IPS DF 6.9 (cell line): ENCODE measurements at places on chromosomes 1 and 21.

GRCh38 chr1:244712669-244713068 lies 59.7 kb downstream of the DESI2 start:
- no peak for DNase-seq

DNA sequence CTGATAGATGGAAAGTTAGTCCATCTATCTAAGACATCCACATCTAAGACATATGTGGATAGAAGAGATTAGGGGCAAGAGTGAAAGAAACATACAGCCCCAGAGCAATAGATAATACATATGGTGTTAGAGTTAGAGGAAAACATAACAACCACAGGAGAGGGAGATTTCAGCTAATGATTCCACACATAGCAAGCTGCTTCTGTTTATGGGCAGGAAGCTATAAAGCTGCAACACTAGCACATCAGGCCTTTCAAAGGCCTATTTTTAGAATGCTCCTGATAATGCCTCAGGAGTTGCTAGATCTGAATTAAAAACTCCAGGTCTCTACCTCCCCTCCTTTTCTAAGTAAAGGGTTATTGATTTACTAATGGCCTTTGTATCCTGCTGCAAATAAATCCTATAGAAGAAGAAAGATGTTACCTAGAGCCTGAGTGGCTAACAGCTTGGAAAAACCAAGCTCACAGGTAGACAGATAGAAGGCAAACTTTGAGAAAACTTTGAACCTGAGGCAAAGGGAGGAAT lies 36.1 kb downstream of the BRINP2 start:
- DNase-seq = no peak

DNA sequence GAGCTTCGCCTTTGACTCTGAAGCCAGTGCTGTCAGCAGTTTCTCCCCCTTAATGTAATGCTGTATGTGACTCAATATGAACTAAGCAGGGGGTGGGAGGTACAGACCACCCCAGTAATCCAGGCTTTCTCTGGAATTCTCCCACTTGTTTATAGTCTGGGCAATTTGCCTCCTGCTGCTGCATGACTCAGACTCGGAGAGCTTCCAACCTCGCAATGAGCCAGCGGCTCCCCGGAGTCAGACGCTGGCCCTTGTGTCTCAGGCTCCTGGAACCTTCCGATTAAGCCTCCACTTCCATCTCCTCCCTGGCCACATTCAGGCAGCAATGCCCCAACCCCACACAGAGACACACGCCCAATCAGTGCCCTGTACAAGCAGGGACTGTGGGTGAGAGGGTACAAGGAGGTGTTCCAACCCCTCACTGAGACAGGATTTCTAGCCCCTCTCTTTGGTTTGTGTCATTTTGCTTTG lies 471.7 kb upstream of the VAMP3 start:
- no peak for DNase-seq

DNA sequence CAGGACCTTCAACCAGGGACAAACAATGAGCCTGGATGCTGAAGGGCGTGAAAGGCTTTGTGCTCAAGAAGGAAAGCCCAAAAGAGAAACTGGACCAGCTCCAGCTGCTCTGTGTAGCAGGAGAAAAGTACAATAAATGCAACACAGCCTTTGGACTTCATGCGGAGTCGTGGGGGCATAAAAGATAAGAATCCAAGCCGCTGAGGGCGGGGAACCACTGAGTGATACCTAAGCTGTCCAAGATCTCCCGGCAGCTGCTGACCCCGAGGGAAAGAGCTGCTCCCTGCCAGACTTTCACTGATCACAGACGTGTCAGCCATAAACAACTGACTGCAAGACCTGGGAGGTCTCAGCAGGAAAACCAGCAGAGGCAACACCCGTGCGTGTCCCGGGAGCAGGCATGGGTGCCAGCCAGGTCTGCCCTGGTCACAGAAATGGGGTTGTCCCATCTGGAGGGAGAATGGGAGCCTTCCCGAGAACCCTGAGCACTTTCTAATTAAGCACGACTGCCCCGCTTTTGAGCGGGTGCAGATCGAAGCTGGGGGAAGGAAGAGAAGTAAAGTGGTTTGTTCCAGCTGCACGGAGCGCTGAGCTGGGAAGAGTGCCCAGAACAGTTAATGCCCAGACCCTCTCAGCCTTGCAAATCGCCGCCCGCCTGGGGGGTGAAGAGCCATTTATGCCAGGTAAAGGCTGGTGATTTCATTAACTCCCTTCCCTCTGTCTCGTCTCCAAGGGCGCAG lies 68.3 kb upstream of the TARDBP start:
- no peak for DNase-seq

- no peak for DNase-seq
Measured at GRCh38 chr1:152880907-152881306, 2.8 kb downstream of the SMCP start.

DNA sequence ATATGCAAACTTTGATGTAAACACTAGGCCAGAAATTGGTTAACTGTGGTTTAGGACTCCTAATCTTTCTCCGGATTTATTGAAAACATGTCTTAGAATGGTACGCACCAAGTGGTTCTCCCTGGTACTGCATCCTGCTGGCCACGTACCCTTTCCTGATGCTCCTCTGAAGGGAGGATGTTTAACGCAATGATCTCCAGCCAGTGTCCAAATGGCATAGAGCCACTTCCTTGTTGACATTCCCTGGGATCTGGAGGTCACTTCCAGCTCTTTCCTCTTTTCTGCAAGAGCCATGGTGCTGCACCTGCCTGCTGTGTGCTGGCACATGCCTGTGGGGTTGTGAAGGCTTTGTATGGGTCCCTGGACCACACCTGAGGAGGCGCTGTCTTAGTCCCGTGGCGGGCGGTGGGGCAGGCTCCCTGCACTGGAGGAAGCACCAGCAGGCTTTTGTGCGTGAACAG lies 53.9 kb downstream of the GALNT2 start:
- no peak for DNase-seq

- DNase-seq = no peak
Measured at GRCh38 chr1:11918799-11919519, 7.3 kb downstream of the KIAA2013 start.

- no peak for DNase-seq
Measured at GRCh38 chr21:39385299-39386145, 36.6 kb upstream of the HMGN1 start.

GRCh38 chr21:41827951-41828883 lies 50.9 kb downstream of the PRDM15 start:
- DNase-seq = no peak

GRCh38 chr1:172286629-172287076 lies 133.8 kb upstream of the C1orf105 start:
- no peak for DNase-seq

GRCh38 chr1:52057255-52057654 lies 1.2 kb downstream of the BTF3L4 start:
- no peak for DNase-seq

DNA sequence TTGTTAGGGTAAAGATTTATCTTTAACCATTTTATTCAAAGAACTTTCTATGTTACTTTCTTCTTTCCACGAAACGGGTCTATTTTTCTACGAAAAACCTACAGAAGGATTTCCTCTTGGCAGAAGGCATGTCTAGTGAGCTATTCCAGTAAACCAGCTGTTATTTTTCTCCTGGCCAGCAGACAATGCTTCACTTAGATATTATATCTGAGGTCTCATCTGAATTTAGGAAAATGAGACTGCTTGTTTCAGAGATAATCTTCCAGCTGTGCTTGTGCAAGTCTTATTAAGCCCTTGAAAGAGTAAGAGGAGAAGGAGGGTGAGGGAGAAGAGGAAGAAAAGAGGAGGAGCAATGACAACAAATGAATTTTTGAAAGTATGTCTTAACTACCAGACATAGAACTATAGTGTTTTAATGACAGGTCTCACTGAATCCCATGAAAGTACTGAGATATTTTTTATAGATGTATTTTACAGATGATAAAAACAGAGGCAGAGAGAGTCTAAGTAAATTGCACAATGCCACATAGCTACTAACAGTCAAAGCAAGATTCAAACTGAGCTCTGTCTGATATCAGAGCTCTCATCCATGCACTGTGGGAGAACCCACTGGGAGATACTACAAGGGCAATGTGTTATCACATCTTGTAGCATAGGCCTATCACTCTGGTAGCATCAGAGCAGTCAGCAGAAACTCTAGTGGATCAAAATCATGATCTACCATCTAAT lies 54.6 kb upstream of the SAMSN1 start:
- no peak for DNase-seq

DNA sequence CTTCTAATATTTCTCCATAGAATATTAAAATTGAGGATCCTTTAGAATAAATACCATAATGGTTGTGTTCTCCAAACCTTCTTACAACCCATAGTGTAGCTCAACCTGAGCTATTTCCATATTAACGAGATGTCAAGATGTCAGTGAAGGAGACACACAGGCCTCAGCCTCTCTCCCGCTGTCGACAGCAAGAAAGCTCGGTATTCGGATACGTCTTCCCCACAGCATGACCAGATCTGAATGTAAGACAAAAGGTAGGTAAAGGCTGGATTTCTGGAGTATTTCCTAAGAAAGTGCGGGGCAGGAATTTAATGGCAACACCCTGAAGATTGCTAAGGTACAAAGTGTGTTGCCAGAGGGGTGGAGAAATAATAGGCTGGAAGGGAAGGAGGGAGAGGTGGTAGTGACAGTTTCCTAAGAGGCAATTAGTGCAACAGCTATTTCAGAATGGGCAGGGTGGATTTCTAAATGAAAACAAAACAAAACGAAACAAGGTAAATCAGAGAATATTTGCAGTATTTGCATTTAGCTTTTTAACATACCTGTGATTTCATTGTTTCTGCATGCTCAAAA lies 1.7 kb downstream of the ADSS2 start:
- no peak for DNase-seq

DNA sequence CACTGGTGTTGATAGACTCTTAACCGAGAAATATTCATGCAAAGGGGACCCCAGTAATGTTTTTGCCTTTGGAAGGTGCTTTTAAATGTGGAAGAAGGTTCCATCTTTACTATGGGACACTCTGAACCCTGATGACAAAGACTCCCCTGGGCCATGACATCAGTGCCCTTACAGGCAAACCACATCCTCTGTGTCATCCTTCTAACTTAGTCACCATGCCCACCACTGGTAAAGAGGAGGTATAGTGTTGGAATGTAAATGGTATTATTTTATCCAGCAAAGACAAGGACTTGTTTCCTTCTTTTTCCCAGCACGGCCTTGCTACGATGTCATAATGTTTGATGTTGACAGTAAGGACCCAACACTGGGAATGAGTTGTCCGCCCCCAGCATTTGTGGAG lies 12.6 kb downstream of the METTL13 start:
- no peak for DNase-seq

GRCh38 chr1:82689217-82689616 lies 888.5 kb downstream of the ADGRL2 start:
- DNase-seq = no peak

DNA sequence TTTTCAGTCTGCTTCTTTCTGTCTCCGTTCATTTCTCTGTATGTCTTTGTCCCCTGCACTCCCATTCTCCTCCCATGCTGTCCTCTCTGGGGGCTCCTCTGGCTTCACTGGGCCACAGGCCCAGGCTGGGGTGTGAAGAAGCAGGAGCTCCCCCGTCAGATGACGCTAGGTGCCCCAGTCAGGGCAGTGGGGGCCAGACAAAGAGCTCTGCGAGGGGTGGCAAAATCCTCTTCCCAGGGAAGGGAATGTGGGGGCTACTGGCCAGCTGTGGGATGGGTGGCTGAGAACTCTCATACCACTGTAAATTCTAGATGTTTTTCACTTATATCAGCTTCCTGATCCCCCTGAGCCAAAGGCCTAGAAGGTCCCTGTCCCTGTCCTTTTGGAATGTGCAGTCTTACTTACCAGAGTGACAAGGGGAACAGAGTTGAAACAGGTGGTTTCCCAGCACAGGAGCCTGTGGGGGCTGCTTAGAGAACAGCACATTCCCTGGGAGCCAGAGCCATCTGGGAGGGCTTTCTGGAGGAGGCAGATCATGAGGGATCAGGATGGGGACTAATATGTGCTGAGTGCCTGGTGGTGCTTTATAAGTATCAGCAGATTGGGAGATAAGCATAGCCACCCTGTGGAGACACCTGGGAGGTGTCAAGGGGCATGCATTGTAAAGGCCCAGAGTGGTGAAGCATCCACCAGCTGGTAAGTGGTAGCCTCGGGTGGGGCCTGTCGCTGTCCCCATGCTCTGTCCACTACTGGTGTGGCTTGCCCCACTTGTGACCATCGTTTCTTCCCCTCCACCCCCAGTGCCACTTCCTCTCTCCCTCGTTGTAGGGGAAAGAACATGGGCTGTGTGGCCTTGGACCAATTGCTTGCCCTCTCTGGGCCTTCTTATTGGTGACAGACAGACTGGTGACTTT lies 10.1 kb upstream of the PADI1 start:
- DNase-seq = no peak

DNA sequence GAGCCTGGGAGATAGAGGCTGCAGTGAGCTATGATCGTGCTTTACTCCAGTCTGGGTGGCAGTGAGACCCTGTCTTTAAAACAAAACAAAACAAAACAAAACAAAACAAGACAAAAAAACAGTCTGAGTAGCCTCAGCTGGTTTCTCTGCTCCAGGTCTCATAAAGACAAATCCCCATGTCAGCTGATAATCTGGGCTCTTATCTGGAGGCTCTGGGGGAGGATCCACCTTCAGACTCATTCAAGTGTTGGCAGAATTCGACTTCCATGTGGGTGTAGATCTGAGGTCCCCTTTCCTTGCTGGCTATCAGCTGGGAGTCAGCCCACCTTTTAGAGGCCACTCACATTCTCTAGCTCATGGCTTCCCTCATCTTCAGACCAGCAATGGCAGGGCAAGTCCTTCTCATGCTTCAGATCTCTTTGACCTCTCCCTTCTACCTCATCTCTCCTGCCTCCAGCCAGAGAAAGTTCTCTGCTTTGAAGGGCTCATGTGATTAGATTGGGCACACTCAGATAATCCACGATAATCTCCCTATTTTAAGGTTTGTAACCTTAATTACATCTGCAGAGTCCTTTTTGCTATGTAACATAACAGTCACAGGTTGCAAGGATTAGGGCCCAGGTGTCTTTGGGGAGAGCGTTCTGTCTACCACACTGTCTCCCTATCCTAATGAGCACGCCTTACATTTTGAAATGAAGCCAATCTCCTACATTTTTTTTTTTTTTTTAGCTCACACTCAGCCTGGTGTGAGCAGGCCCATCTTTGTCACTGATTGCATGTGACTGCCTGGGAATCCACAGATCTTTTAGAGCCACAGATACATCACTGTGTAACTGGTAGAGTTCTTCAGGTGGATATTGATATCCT lies 7.5 kb upstream of the PYCR2 start:
- DNase-seq = no peak

- no peak for DNase-seq
Measured at GRCh38 chr1:247358920-247359319, 27.3 kb upstream of the ZNF496 start.

DNA sequence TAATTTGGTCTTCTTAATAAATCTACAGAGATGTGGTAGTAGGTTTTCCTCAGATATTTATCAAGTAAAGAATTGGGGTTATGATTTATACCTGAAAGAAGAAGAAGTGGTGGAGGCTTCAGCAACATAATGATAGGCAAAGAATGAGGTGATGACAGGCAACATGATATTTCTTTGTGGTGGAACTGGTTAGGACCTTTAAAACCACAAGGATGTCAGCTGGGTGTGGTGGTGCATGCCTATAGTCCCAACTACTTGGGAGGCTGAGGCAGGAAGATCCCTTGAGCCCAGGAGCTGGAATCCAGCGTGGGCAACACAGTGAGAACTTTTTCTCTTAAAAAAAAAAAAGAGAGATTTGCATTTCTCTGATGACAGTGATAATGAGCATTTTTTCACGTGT lies 34.1 kb upstream of the COL11A1 start:
- DNase-seq = no peak
